ENCODE measurements at places on chromosomes 11 and 22. TPM values are rescaled to one million over a fixed set of nuclear protein-coding genes. Genes with fewer than 3 reads are reported as not detected.

The SLC7A4 gene
- total RNA-seq: 0.93 TPM

The PIWIL4 gene
- 0.75 TPM for total RNA-seq

The CASP5 gene
- total RNA-seq: not detected

The GRM5 gene
- total RNA-seq: 0.70 TPM

The CHRDL2 gene
- not detected for total RNA-seq

The PGA5 gene
- 0.79 TPM for total RNA-seq

The PPP1R14B gene
- 370 TPM for total RNA-seq

The ALDH3B2 gene
- total RNA-seq: not detected

The FREY1 gene
- 1.5 TPM for total RNA-seq

The C11orf65 gene
- 0.77 TPM for total RNA-seq

The P2RY2 gene
- 0.12 TPM for total RNA-seq

The POLD3 gene
- 7.5 TPM for total RNA-seq

The GSTT4 gene
- total RNA-seq: not detected

The FERMT3 gene
- total RNA-seq: 1.6 TPM

The WNT7B gene
- 1.6 TPM for total RNA-seq

The IFITM1 gene
- total RNA-seq: 631 TPM

The DDTL gene
- total RNA-seq: 0.75 TPM

The SLC36A4 gene
- total RNA-seq: 28.3 TPM

The KDM4D gene
- total RNA-seq: 0.93 TPM

The PDGFD gene
- 2.1 TPM for total RNA-seq

The GALNT18 gene
- 6.5 TPM for total RNA-seq

The GLYATL2 gene
- not detected for total RNA-seq

The LRRC55 gene
- not detected for total RNA-seq

The BET1L gene
- 73.2 TPM for total RNA-seq

The MMP8 gene
- not detected for total RNA-seq

The BTBD18 gene
- not detected for total RNA-seq

The UPK2 gene
- not detected for total RNA-seq

The TRPC6 gene
- total RNA-seq: 0.07 TPM

The PAMR1 gene
- 12.6 TPM for total RNA-seq

The LDHAL6A gene
- total RNA-seq: not detected

The GDPD4 gene
- total RNA-seq: not detected

The LMO1 gene
- total RNA-seq: 0.46 TPM

The GPR83 gene
- total RNA-seq: 0.14 TPM

The NUP98 gene
- total RNA-seq: 84.2 TPM

The SLC1A2 gene
- 0.14 TPM for total RNA-seq

The SLC22A6 gene
- not detected for total RNA-seq

The RHOD gene
- 30.4 TPM for total RNA-seq

The NCR3LG1 gene
- 3.3 TPM for total RNA-seq

The GTSE1 gene
- total RNA-seq: 2.4 TPM

The CHADL gene
- total RNA-seq: 0.23 TPM

The ANKK1 gene
- total RNA-seq: 0.19 TPM

The MTMR2 gene
- total RNA-seq: 70.6 TPM

Data from astrocyte (in vitro differentiated cells and primary cell).